ENCODE measurements at places on chromosomes 12 and 14.

DNA sequence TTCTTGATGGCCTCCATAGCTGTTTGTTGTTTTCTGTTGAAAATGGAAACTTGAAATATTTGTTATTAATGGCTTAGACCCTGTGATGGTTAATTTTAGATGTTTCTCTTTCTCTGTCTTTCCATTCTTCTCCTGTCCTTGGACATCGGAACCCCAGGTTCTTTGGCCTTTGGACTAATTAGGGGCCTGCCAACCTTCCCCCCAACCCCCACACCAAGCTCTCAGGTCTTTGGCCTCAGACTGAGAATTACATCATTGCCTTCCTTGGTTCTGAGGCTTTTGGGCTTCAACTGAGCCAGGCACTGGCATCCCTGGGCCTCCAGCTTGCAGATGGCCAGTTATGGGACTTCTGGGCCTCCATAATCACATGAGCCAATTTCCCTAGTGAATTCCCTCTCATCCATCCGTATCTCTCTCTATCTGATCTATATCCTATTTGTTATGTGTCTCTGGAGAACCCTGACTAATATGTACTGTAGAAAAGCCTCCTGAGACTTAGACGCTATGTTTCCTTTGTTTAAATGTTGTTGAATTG, 71.6 kb downstream of the FGD4 start:
- no peak for DNase-seq

GRCh38 chr12:115072712-115073111, 388.7 kb upstream of the TBX3 start:
- no peak for DNase-seq

GRCh38 chr12:52231305-52232202, 1.5 kb upstream of the KRT7 start:
- no peak for DNase-seq

GRCh38 chr14:80364274-80364673, 153.0 kb upstream of the DIO2 start:
- DNase-seq = peak; percentile 27

- no peak for DNase-seq
Measured at GRCh38 chr14:53767566-53767965, 189.1 kb downstream of the BMP4 start.

- no peak for DNase-seq
Measured at GRCh38 chr12:127539226-127539858, 727.6 kb upstream of the TMEM132C start.

DNA sequence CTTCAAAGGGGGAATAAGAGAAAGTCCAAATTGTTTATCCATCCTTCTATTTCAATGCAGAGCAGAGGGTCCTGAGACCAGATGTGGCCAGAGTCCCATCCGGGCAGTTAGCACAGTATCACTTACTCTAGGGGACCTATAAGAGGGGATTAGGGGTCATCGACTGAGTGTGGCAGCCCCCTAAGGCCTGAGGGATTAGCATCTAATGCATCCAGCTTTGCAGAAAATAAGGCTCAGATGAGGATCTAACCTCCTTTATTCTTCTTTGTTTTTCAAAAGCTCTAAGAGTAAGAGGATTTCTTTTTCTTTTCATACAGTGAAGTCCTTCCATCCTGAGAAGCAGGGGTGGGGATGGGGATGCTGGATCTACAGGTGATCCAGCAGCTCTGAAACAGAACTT, 43.5 kb downstream of the NEUROD4 start:
- DNase-seq = no peak

DNA sequence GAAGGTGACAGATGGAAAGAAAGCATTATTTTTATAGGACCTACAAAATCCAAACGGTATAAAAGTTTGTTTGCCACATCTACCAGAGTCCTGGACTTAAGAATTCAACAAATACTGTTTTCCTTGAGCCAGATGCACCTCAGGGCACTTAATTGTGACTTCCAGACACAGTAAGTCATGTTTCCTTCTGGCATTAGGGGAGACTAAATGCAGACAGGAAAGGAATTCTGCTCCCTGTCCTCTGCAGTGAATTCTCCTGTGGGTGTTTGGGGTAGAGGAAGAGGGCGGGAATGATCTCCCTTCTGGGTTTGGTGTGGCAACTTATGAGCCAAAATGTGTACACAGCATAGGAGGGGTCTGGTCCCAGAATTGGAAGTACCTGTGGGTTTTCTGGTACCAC, 93.9 kb upstream of the ZDHHC17 start:
- no peak for DNase-seq

DNA sequence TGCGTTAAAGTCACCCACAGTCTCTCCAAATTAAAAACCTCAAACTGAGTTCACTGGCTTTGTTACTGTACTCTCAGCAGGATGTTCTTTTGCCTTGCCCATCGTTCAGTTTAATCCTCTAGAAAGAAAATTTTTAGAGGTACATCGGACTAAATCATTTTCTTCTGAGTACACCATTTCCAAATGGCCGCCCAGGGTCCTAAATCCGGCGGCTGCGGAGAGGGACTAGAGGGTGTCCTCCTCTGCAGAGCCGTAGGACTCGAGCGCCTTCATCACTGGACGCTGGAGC, 1.4 kb downstream of the LIN7A start:
- peak; percentile 51 for DNase-seq

GRCh38 chr12:11762723-11763326, 113.4 kb downstream of the ETV6 start:
- DNase-seq = peak; percentile 76

GRCh38 chr14:35333264-35333730, 41.1 kb downstream of the PSMA6 start:
- DNase-seq = no peak

- DNase-seq = no peak
Measured at GRCh38 chr14:86166541-86166940, 636.6 kb downstream of the FLRT2 start.

DNA sequence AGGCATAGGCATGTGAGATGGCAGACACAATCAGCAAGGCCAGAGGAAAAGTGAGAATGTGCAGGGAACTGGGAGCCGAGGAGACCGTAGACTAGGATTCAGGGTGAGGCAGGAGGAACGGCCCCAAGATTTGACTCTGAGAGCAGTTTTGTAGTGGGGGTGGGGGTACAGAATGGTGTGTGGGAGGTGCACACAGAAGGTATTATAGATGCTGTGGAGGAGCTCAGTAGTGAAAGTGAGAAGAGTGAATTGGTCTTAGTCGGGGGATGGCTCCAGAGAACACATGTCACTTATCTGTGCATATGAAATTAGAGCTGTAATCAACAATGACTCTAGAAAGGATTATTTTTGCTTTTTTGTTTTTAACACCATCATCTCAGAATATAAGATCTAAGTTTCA, 11.9 kb downstream of the ZNF664 start:
- no peak for DNase-seq

DNA sequence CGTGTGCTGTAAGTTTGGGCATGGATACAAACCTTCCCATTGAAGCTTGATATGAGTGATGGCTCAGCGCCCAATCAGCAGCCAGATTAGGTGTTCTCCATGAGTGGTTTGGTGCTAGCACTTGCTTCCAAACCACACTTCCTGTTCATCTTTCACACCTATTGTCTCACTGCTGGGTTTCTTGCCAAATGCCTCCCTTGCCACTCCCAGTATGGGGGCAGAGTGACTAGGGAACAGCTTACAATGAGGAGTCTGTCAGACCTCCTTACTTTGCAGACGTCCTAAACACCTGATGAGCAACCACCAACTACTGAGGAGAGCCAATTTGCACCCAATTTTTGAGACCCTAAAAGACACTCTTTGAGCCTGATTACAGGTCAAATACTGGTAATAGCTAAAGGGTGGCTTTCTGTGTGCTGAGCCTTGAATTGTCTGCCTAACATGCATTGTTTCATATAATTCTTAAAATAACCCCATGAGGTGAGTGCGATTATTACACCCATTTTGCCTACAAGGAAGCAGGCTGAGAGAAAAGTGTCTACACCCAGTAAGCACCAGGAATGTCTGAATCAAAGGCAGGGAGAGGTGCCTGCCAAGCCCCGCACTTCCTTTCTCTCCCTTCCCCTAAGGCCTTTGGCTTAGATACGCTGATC, 48.4 kb upstream of the FOS start:
- peak; percentile 36 for DNase-seq

DNA sequence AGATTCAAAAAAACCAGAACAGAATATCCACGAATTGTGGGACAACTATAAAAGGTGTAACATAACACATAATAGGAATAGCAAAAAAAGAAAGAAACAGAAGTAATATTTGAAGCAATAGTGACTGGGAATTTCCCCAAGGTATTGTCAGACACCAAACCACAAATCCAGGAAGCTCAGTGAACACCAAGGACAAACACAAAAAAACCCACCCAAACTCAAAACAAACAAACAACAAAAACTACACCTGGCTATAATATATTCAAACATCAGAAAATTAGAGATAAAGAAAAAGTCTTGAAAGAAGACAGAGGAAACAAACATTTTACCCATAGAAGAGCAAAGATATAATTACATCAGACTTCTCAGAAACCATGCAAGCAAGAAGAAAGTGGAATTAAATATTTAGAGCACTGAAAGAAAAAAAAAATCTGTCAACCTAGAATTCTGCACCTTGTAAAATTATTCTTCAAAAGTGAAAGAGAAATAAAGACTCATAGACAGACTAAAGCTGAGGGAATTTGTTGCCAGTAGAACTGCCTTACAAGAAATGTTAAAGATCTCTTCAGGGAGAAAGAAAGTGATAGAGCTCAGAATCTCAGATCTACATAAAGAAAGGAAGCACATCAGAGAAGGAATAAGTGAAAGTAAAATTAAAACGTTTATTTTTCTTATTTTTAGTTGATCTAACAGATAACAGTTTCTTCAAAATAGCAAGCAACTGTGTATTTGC, 12.1 kb upstream of the HMGA2 start:
- no peak for DNase-seq

DNA sequence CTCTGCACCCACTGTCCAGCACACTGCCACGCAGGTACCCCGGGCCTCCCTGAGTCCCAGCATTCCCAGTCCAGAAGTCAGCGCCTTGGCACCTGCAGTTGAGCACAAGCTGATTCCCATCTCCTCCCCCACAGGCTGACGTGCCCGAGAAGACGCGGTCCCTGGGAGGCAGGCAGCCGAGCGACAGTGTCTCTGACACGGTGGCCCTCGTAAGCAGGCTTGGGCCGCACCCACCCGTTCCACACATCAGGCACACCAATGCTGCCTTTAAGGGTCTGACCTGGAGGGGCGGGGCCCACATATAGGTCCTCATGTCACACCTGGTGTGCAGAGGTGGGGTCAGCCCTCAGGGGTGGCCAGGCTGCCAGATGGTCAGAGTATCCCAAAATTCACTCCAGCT, 18.4 kb upstream of the TEX22 start:
- DNase-seq = no peak

DNA sequence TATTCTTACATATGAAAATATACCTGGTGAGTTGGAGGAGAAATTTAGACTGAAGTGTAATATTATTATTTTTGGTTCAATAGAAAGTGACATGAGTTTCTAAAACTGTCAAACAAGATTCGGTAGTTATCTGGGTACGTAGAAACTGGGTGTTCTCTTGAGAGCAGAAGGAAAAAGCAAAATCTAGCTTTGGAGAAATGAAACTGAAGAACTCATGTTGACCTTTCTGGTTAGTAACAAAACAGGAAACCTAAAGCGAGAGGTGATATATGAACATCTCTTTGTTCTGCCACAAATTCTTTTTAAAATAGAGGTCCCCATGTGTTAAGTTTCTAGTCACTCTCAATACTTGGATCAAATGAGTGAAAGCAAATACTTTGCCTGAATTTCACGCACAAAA, 401.7 kb downstream of the TRHDE start:
- DNase-seq = no peak

GRCh38 chr14:21219120-21219519, 50.1 kb downstream of the HNRNPC start:
- no peak for DNase-seq

GRCh38 chr14:99573000-99573330, 31.0 kb downstream of the CCDC85C start:
- DNase-seq = no peak

DNA sequence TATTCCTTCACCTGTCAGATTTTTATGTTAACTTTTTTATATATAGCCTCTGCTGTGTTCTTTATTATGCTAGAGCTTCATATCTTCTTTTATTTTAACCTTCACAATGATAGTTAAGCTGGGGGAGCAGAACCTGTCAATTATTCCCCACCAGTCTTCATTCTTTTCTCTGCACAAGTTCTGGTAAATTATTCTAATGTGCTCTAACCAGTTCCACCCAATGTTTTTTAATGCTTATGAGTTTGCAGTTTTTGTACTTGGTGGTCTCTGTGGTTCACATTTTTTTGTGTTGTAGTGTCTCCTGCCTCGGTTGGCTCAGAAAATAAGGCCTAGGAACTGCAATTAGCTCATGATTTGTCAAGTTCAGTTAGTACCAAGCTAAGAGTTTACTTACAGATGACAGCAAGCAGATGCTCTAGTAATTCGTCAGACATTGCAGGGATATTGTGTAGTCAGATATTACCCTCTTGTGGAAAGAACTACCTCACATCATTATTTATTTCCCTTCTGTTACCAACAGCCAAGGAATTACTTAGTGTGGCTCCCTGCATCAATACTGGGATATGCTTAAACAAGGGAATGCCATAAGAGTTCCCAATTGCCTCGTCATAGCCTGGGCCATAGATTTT, 14.5 kb downstream of the DYRK2 start:
- DNase-seq = peak; percentile 82

GRCh38 chr14:97976861-97977260, 1179.7 kb downstream of the VRK1 start:
- no peak for DNase-seq

GRCh38 chr12:128338386-128339125, 71.6 kb downstream of the TMEM132C start:
- no peak for DNase-seq

- DNase-seq = peak; percentile 96
Measured at GRCh38 chr12:69415471-69416275, 54.5 kb upstream of the FRS2 start.

- no peak for DNase-seq
Measured at GRCh38 chr14:97624985-97625384, 827.8 kb downstream of the VRK1 start.

GRCh38 chr12:127162902-127163301, 1104.1 kb upstream of the TMEM132C start:
- peak; percentile 75 for DNase-seq

DNA sequence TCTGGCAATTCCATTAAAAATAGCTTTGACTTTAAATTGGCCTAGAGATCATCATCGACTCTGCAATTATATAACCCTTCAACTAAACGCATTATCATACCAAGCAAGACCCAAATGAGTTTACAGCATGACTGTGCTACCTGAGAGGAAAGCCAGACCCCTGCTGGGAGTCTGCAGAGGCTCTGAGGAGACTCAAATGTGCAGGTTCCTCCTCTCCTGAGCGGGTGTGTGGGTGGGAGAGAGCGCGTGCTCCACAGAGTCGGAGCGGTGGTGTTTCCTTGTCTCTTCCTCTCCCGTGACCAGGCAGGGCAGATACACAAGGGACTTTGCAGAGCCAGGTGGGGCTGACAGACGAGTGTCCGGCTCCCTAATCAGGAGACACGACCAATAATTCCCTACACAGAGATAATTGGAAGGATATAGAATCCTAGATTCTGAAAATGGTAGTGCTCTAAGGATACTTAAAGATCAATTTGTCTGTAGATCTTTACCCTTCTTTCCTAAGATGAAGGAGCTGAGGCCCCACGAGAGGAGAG, 74.1 kb downstream of the SLC8A3 start:
- DNase-seq = no peak

- peak; percentile 95 for DNase-seq
Measured at GRCh38 chr12:104578453-104578852, 121.7 kb downstream of the CHST11 start.

All from fibroblast of skin of back (primary cell).